ENCODE measurements at places on chromosomes 11 and 22. TPM values are rescaled to one million over a fixed set of nuclear protein-coding genes. Genes with fewer than 3 reads are reported as not detected.
A peak's percentile ranks its signal among the peaks of the same experiment; 100 is the strongest.

The OR52A1 gene
- not detected for total RNA-seq

DNA sequence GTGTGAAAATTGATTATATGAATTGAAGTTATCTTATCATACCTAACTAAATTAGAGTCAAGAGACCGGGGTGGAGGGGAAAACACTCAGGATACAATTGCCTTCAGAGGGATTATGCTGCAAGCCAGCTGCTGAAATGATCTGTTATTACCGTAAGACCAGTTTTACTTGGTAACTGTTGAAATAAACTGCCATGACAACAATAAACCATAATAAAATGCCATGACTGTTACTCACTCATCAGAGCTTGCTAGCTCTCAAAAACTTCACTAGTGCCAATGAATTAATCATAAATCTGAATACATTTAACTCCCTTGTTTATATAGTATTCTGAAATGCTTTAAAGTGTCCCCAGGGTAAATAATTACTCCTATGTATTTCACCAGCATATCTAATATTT is 68.2 kb downstream of the CASP12 start:
- DNase-seq: peak; percentile 87

The HOATZ gene
- not detected for total RNA-seq

- peak; percentile 52 for DNase-seq
Measured at GRCh38 chr11:122617926-122618325, 37.6 kb upstream of the UBASH3B start.

The PIM3 gene
- total RNA-seq: 40.3 TPM
